ENCODE measurements at places on chromosomes 4 and X.

DNA sequence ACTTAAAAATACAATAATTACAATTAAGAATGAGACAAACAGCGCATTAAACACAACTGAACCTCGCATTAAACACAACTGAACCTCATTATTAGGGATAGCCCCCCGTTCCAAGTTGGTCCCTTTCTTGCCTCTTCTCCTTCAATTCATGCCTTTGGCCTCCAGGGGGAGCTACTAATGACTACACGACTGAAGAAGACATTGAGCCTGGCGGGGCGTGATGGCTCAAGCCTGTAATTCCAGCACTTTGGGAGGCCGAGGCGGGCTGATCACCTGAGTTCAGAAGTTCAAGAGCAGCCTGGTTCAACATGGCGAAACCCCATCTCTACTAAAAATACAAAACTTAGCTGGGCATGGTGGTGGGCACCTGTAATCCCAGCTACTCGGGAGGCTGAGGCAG, 56.4 kb upstream of the NWD2 start:
- no peak for DNase-seq

DNA sequence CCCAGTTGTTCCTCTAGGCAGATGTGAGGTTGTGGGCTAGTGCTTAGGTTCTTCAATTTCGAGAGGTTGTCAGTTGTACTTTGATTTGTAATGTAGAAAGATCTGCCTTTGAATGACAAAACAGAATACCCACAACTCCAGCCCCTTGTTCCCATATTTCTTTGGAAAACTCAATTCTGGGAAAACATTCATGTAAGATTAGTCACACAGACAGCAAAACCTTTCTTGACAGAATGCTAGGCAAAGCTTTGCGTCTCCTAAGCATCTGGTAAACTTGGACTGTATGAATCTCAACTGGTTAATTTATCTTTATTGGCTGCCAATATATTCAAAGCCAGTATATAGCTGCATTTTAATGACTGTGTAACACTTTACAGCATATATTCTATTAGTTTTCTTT, 34.9 kb downstream of the NOCT start:
- DNase-seq: no peak

- no peak for DNase-seq
These were observed 169.0 kb downstream of the ZNF330 start for GRCh38 chr4:141389649-141390048.

GRCh38 chr4:16843831-16844508, 54.5 kb downstream of the LDB2 start:
- DNase-seq: no peak

DNA sequence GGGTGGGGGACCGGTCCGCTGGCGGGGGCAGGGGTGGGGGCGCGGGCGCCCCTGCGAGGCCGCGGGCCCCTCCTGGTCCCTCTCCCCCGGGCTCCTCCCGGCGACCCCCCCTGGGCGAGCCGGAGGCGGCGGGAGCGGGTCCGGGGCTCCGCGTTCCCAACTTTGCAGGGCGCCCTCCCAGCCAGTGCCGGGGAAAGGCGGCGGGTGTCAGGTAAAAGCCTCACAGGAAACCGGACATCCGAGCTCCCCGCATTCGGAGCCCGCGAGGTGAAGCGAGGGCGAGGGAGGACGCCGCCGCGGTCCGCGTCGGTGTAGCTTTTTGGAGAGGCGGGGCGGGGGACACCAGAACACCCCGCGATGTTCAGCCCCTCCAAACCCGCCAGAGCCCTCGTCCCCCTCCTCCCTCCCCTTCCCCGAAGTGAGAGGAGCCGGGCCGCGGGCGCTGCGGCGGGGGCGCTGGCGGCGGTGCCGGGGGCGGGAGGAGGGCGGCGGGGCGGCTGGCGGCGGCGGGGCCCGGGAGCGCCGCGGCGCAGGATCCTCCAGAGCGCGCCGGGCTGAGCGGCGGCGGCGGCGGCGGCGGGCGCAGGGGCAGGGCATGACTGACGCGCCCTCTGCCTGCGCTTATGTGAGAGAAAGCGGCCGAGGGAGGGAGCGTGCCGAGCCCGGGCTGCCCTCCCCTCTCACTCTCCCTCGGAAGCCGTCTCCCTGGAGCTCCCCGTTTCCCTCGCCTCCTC, at the start of gene VEGFC:
Gene VEGFC (minus strand): TSS at position 597 of the 734 bp plus-strand sequence. CDS start 611 bp downstream, outside the sequence.
- DNase-seq: peak; percentile 9

GRCh38 chr4:151519728-151520415, 110.9 kb downstream of the FHIP1A start:
- DNase-seq: no peak

DNA sequence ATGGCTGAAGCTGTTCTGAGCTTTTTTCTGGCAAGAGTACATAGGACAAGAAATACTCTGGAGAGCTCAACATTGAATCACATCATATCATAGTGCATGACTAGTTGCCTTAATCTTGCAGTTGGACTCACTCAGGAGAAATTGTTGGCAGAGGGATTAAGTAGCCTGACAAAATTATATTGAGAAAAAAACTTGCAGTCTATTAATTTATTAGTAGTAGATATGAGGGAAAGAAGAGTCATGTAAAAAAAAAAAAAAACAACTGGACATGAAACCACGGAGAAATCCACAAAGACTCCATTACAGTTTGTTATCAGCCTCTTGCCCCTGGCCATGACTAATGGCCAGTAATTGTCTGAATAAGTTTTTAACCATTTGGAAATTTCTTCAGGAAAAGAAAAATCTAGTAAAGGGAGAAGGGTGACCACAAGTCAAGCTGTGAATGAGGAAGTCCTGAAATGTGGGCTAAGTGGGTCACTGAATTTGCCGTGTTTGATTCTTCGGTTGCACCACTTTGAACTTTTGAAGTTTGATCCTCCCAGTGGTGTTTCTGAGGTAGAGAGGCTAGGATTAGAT, 45.6 kb downstream of the FHL1 start:
- no peak for DNase-seq

DNA sequence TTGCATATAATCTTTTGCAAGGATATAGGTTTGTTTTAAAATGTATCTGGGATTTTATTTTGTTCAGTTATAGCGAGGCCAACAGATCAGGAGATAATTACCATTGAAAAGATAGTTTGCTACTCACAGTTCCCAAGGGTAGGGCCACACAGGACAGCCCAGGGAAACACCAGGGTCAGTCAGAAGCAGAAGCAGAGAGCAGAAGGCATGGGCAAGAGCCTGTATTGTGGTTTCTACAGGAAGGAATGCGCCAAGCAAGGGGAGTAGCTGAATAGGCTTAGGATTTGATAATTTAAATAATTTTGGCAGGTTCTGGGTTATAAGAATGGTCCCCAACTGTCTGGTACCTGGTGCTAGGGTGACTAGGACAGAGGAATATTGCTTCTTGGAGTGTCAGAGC, 61.6 kb downstream of the SYNPO2 start:
- no peak for DNase-seq

DNA sequence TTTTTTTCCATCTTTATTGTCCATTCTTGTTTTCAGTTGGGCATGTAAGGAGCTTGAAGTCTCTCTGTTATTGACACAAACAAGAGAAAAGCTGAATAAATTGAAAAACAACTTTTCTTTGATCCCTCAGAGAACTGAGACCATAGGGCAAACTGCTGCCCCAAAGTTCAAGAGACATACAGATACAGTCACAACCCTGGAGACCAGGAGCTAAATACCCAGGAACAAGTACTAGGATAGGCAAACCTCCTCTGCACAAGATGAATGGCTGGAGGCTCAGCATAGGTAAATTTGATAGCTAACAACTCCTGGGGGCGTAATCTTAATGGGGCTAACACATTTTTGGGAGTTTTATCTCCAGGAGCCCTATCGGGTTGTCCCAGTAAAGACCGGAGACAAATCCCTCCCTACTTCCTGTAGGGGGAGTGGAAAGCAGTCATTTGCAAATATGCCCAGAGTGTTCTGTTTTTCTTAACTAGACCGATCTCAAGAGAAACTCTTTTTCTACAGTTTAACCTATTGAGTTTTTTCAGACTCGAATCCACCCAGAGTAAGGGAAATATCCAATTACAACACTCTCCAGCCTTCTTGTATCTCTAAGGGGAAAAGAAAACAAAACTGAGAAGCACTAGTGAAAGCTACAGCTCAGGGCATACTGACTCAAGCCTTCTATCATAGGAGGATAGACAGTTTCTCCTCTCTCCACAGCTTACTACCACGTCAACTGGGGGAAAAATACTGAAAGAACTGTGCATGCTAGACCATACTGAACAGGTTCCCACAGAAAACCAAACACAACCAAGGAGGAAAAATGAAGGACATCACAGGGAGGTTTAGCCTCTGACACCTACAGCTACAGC, 23.1 kb downstream of the MAGEA8 start:
- no peak for DNase-seq

DNA sequence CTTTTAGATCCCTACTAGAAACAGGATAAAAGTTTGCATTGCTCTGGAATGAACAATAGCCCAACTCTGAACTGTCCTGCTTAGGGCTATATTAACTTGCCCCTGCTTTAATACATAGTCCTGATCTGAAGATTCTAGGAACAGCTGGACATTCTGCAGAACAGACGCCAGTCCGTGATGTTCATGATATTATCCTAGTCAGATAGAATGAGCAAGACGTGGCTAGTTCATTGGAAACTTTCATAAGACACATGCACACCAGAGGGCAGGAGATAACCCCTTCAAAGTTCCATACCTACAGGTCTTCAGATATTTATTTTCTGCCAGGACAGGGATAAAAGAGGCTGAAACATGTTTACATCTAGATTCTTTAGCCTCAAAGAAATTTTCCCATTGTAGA, 75.5 kb upstream of the CLNK start:
- DNase-seq: no peak

DNA sequence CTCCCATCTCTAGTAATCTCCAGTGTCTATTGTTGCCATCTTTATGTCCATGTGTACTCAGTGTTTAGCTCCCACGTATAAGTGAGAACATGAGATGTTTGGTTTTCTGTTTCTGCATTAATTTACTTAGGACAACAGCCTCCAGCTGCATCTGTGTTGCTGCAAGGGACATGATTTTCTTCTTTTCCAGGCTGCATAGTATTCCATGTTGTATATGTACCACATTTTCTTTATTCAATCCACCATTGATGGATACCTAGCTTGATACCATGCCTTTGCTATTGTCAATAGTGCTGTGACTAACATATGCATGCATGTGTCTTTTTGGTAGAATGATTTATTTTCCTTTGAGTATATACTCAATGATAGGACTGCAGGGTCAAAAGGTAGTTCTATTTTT, 18.6 kb upstream of the ANKRD17 start:
- DNase-seq: no peak

DNA sequence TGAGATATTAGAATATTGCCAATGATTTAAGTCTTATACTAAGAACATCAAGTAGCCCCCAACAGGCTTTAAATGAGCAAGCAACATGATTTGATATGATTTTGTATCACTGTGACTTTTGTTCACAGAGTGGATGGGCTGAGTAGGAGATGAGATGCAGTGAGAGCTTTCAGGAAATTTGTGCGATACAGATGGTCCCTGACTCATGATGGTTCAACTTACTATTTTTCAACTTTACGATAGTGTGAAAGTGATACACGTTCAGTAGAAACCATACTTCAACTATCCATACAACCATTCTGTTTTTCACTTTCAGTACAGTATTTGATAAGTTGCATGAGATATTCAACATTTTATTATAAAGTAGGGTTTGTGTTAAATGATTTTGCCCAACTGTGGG, 78.7 kb upstream of the NWD2 start:
- DNase-seq: no peak

DNA sequence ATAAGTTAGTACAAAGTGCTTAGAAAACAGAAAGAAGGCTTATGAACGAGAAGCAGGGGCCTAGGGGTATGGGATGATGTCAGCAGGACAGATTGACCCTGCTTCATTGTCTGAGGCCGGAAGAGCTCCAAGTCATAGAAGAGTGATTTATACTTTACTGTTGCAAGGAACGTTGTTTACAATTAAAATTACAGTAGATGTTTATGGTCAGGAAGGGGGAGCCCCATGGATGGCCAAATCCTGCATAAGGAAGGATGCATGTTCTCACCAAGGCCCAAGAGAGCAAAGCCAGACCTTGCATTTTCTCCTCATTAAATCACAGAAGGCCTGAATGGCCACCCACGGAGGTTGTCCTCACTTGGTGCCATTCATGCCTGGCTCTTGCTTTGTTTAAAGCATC, 115.3 kb downstream of the LDB2 start:
- no peak for DNase-seq

GRCh38 chrX:136261321-136261720, 10.1 kb upstream of the MAP7D3 start:
- DNase-seq: no peak

DNA sequence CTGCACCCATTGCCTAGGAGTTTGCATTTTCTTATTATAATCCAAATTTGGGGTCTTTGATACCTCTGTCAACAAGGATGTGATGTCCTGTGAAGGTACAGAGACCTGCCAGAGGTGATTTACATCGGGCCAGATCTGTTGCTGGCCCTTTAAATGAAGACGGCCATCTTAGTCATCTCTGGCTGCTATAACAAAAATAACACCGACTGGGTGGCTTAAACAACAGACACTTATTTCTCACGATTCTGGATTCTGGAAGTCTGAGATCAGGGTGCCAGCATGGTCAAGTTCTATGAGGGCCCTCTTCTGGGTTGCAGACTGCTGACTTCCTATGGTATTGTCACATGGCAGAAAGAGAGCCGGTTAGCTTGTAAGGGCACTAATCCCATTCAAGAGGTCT, 75.7 kb downstream of the F11 start:
- no peak for DNase-seq
